ENCODE measurements at places on chromosomes 13 and 19.
A peak's percentile ranks its signal among the peaks of the same experiment; 100 is the strongest.

GRCh38 chr19:51125421-51126075 is 842 bp downstream of the SIGLEC9 start:
- no peak for DNase-seq

GRCh38 chr13:114099918-114100445 is 32.4 kb downstream of the RASA3 start:
- peak; percentile 93 for DNase-seq

DNA sequence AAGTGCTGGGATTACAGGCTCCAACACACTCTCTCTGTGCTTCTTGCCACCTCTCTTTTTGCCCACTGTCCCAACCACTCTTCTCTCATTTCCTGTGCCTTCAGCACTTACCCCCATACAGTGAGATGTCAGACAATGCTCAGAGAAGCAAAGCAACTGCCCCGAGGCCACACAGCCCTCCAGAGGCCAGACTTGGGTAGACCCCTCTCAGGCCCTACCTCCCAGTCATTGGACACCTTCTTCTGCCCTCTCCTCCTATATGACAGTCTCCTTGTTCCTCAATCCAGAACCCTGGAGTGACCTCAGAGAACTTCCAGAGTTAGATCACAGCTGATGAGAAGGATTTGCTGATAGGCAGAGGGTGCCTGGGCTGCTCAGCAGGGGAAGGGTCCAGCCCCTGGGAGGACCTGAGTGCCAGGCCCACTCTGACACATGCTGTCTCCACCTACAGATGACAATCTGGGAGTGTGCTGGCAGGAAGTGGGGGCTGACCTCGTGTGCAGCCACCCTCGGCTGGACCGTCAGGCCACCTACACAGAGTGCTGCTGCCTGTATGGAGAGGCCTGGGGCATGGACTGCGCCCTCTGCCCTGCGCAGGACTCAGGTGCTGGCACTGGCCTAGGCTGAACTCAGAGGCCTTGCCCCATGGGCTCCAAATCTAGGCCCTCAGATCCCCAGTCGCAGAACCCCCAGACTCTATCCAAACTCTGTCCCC is 24.4 kb downstream of the LTBP4 start:
- peak; percentile 74 for DNase-seq

DNA sequence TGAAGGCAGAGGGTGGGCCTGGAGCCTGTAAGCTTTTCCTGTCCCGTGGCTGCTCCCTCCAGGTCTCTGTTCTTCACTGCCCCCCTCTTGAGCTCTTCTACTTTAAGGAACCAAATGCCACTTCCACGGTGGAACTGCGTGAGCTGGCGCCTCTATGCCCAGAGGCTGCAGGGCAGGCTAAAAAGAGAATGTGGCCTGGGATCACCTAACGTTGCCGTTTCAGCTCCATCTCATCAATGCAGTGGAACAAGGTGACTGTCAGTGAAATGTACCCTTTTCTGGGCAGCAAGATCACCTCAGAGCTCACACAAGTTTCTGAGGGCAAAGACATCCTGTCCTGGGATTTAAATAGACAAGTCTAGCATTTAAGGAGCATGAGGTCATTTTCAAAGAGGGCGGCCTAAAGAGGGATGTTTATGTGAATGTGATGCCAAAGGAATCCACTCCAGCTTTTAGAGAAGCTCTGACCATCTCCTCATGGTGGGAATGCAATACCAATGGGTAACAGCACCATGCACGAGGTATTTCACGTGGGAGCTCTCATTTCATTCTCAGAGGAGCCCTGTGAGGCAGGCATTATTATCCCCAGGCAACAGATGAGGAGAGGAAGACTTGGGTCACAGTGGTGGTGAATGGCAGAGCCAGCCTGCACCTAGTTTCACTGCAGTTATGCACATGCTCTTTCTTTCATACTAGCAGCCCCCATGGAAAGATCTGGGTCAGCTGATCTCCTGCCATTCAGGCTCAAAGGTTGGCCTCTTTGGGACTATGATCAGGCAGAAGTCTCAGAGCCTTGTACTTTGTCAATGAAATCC is 39.3 kb downstream of the RGCC start:
- peak; percentile 53 for DNase-seq

DNA sequence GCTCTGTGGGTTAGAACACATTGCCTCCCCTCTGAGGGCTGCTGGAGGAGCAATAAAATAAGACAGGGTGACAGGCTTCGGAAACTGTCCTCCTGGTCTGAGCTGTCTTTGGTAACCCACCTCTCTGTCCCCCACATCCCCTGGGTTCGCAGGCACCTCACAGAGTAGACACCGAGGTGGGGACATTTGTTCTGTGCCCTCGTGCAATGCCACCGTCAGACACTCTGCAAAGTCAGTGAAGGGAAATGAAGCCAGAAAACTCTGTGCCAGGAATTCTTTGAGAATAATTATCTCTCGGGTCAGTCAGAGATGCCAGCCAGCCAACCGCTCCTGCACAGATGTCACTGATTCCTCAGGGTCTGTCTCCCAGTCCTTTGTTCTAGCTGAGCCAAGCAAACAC is 493.6 kb downstream of the FOXO1 start:
- no peak for DNase-seq

- DNase-seq, result no peak
Measured at GRCh38 chr19:30150626-30151025, 208.6 kb downstream of the URI1 start.

GRCh38 chr19:34974646-34975045 is 10.6 kb upstream of the ZNF792 start:
- no peak for DNase-seq

DNA sequence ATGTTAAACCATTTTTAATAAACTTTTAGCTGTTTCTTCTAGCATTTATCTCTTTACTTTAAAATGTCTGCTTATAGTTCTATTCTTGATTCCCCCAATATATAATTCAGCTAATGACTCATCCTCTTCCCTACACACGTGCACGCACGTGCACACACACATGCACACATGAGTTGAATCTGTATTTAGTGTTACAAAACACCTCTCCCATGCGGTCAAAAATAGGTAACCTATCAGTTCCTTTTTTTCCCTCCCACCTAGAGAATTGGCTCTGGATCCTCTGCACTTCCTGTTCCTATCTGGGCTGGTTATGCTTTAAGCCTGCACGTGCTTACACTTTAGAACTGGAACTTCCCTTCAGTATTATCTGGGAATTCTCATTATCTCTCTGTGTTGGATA is 144.1 kb downstream of the PAN3 start:
- DNase-seq, result no peak

GRCh38 chr13:71082631-71083030 is 784.4 kb downstream of the DACH1 start:
- DNase-seq, result no peak

DNA sequence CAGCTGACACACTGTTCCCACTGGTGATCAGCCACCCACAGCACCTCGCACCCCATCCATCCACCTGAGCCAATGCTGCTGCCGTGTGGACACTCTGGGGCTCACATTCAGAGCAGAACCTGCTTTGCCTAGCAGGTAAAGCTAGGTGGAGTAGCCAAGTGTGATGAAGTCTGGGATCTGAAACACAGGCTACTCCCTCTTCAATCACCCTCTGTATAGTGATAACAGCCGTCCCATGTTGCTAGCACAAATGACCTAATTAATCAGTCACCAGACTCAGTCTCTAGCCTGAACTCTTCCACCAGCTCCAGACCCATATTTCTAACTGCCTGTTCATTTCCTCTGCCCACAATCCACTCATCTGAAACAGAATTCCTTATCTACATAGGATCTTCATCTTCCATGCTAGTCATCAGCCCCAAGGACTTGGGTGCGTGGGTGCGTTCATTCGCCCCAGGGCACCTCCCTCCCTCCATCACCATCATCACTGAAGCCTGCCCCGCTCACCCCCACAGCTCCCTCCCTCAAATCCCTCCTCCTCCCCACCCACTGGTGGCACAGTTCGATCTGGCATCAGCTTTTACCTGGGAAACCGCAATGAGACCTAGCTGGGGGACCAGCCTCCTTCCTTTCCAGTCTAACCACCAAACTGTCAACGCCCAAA is 19.8 kb downstream of the STK24 start:
- no peak for DNase-seq

- DNase-seq, result peak; percentile 46
Measured at GRCh38 chr13:112842931-112843391, 126.1 kb upstream of the MCF2L start.

DNA sequence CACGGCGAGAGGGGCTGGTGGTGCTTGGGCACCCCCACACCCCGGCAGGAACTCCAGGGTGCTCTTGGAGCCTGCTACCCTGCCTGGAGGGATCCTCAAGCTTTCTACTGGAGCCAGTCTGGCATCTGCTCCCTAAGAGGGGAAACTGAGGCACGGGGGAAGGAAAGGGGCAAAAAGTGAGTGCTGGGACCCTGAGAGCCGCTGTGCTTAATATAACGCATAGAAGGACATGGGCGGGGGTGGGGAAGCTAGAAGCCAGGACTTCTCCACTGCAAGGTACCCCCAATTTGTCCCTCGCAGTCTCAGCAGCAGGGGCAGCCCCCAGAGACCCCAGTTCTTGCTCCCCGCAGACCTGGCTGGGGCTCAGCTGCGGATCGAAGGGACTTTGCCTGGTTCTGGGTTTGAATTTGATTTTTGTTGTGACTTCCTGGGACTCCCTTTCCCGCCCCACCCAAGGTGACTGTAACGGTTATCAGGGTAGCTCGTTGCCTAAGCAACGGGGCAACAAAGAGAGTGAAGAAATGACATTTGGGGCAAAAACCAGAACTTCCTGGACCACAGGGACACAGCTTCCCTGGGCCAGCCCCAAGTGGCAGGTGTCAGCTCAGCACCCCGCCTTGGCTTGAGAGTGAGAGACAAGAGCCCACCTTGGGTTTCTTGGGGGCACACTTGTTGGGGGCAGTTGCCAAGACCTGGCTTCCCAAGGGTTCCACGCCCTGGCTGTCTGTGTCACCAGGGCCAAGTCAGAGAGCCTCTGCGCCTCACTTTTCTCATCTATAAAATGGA is 638 bp downstream of the ADGRE5 start:
- DNase-seq, result no peak

- DNase-seq, result peak; percentile 90
Measured at GRCh38 chr13:51793570-51794271, 10.2 kb downstream of the DHRS12 start.

DNA sequence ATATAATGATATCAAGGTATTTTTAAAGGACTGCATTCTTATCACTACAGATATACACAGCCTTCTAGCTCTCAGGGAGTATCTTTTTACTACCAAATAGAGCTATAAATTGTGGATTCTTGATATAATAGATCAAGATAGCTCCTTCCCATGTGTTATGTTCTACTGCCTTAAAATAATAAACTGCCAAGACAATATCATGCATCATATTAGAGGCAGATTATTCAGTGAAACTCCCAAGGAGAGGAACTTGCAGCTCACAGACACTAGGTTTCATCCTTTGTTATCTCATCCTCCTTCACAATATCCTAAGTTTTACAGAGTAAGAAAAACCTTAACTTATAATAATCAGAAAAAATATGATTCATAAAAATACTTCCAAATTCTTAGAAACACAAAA is 802.8 kb downstream of the DIAPH3 start:
- no peak for DNase-seq

GRCh38 chr19:15045506-15045905 is 3.8 kb upstream of the CASP14 start:
- DNase-seq, result no peak

DNA sequence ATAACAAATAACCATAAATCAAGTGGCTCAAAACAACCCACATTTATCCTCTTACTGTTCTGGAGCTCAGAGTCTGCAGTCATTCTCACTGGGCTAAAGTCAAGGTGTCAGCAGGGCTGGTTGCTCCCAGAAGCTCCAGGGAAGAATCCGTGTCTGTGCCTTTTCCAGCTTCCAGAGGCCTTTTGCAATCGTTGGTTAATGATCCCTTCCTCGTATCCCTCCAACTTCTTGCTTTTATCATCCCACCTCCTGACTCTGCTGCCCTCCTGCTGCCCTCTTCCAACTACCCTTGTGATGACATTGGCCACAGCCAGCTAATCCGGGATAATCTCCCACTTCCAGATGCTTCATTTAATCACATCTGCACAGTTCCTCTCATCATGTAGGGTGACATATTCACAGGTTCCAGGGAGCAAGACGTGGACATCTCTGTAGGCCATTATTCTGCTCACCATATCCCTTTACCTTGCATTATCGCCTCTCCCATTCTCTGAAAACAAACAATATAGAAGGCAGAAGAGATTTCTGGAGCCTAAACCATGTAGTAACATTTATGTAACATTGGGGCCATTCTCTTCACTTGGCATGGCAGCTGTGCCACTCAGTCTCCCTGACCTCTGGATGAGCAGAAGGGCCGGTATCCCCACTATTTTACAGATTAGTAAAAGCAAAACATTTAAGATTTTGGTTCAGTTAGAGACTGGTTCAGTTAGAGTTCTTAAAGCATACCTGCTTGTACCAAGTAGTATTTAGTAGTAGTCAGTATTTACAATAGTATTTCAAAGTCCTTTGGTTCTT is 53.5 kb downstream of the RFC3 start:
- DNase-seq, result no peak

DNA sequence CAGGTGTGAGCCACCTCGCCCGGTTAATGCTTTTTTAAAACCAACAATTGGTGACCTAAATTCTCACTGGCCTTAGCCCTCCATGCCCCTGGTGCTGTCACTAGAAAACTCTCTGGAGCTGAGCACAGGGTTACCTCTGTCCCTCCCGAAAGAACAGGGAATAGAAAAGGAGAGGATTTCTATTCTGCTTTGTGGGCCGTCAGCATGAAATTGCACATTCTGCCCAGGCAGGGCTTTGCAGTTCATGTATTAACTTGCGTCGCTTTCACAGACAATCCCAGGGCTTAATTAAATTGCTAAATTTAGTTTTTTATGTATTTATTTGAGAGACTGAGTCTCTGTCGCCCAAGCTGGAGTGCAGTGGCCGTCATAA is 583 bp upstream of the ZNF480 start:
- no peak for DNase-seq

DNA sequence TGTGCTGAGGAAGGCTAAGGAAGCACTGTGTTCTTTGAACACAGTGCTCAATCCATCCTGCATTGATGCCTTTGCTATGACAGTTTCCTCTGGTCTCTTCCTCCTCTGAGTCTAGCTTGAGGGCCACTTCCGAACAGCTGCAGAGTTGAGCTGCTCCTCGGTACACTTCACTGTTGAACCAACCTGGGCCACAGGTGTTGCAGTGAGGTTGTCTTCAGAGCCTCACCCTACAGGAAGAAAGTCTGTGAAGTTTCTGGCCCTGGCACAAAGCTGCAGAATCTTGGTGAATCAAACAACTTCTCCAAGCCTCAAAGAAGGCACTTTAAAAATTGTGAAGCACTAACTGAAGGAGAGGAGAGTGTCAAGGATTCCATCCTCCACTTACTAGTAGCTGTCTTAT is 394.0 kb downstream of the KCNRG start:
- no peak for DNase-seq
